WTC11 (cell line): ENCODE measurements at places on chromosomes 12 and 14.

DNA sequence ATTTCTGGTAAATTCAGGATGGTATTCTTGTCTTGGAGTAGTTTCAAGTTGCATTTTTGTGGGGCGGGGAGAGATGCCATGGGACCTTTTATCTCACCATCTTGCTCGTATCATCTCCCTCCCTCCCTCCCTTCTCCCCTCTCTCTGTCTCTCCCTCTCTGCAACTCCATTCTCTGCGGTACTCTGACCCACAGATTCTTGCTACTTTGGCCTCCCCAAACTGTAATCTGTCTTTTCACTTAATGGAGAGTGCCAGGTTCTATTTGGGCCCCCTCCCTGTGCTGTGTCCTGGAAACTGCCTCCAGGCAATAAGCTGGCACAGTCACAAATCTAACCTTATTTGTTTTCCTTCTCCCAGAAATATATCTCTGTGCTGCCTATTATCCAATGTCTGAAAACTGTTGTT is 175.2 kb downstream of the PAWR start:
- no peak for DNase-seq
- no peak overlapping the region for H3K4me3 ChIP-seq
- no peaks in the 10 kb centered on the region for H3K27me3 ChIP-seq
- H3K4me1 ChIP-seq: peaks cover 35% of the 10 kb centered on the region
- H3K36me3 ChIP-seq: peaks cover 19% of the 10 kb centered on the region
- no peak overlapping the region for H3K27ac ChIP-seq

DNA sequence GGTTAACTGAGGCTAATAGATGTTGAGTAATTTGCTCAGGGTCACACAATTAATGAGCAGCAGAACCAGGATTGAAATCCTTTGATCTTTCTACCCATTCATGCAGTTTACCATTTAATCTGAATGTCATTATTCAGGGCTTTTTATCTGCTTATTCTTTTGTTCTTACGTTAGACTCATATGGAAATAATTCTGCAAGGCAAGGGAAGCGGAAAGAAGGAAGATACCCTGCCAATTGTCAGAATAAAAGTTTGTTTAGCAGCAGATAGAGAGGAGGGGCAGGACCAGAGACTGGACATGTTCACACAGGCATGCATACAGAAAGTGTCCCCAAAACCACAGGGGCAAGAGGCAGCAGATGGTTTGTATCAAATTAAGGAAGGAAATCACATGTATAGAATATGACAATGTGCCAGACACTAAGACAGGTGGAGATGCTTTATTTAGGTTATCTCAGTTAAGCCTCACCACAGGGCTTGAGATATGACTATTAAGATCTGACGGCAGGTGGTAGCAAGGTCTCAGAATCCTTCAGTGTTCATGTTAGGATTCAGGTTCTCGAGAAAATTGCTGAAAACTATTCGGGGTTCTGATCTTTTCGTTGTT is 29.8 kb downstream of the BRMS1L start:
- no peak for DNase-seq

DNA sequence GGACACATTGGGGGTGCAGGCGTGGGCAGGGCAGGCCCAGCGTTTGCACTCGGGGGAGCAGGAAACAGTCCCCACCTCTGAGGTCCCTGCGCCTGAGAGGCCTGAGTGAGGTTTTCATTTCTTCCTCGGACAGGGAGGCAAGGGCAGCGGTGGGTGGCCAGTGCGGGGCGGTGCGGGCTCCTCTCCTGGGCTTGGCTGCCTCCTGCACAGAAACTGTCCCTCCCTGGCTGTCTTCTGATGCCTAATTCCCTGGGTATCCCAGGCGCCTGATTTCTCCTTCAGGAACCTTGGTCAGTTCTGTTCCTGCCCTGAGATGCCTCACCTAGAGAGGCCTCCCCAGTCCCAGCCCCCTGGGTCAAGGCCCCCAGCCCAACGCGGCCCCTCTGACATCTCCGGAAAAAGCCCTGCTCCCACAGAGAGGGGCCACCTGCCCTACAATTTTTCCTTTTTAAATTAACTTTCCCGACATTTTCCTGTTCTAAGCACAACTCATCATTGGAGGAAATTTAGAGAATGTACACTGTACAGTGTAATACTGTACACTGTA is 260.3 kb downstream of the ADGRD1 start:
- no peak for DNase-seq
- H3K4me1 ChIP-seq: peaks cover 22% of the 10 kb centered on the region
- no peak overlapping the region for H3K27ac ChIP-seq
- peaks cover 7% of the 10 kb centered on the region for H3K36me3 ChIP-seq
- H3K27me3 ChIP-seq: no peaks in the 10 kb centered on the region
- H3K4me3 ChIP-seq: no peak overlapping the region

- H3K27ac ChIP-seq: no peak overlapping the region
- no peak for DNase-seq
- no peaks in the 10 kb centered on the region for H3K4me1 ChIP-seq
- no peaks in the 10 kb centered on the region for H3K27me3 ChIP-seq
- H3K36me3 ChIP-seq: no peaks in the 10 kb centered on the region
Observed at GRCh38 chr12:40313928-40314327, 89.1 kb downstream of the LRRK2 start.

- no peaks in the 10 kb centered on the region for H3K36me3 ChIP-seq
- peaks cover 4% of the 10 kb centered on the region for H3K4me1 ChIP-seq
- DNase-seq: no peak
- H3K27ac ChIP-seq: no peak overlapping the region
Observed at GRCh38 chr14:83969998-83970397, 1559.9 kb upstream of the FLRT2 start.

DNA sequence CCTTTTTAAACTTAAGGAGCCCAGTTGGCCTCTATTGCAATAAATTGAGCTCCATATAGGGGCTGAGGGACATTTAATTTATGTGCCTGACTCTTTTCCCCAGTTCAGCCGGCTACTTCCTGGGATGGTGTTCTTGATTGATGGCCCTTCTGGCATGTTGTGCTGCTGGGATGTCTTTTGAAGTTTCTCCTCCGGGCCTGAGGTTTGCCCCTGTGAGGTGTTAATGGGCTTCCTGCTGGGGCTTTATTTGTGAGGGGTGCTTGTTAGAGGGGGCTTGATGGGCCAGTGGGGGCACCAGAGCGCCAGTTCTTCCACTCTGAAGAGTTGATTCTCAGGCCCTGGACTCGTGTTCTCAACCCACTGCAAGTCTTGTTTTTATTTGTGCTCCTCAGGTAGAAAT is 69.6 kb downstream of the CHST11 start:
- H3K4me1 ChIP-seq: peaks cover 71% of the 10 kb centered on the region
- no peak overlapping the region for H3K4me3 ChIP-seq
- H3K36me3 ChIP-seq: peaks cover 9% of the 10 kb centered on the region
- DNase-seq: peak; percentile 59
- H3K27ac ChIP-seq: no peak overlapping the region
- H3K27me3 ChIP-seq: no peaks in the 10 kb centered on the region

DNA sequence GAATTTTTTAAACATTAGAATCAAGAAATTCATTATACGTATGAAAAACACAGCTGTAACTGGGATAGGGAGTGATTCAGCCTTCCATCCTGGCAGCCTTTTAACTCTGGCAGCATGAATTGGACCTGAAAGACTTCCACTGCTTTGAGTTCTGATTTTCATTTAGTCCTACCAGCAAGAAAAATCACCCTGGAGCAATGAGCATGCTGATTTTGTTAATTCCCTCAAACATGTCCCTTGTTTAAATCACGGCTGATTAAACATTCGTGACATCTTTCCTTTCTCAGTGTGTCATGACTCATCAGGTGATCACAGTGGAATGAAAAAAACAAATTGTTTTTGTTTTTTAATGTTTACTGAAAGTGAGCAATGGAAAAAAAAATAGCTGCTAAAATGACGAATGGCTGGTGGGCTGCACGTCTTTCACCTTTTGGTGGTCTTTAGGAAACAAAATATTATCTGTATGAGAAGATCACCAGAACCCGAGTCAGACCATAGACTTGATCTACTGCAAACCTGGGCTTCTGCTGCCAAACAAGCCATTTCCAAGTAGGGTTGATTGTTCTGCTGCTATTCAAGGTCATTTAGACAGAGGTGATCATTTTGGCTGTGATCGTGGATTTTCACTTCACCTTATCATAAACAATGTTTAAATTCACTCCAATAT is 67.0 kb upstream of the CAND1 start:
- H3K4me3 ChIP-seq: no peak overlapping the region
- DNase-seq: no peak
- no peaks in the 10 kb centered on the region for H3K27me3 ChIP-seq
- H3K4me1 ChIP-seq: peaks cover 18% of the 10 kb centered on the region
